ENCODE measurements at places on chromosomes 3 and 15.
A peak's percentile ranks its signal among the peaks of the same experiment; 100 is the strongest.

DNA sequence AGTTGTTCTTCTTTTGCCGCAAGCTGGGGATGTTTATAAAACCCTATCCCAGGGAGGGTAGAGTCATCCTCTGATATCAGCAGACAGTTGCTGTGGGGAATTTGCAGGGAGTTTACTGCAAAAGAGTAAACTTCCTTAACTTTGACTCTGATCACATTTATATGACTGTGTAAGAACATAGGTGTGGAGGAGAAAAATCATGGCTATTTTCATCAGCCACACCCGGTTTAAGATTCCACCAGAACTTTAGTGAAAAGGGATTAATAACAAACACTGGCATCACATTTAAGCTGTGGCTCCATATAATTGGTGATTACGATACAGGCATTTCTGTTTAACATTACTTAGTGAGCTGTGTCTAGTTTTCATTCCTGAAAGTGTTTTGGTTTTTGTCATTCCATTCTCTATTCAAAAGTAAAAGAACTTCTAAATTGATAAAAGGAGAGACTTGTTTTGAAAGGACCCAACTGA lies 143.1 kb downstream of the MYLK start:
- no peak for DNase-seq

DNA sequence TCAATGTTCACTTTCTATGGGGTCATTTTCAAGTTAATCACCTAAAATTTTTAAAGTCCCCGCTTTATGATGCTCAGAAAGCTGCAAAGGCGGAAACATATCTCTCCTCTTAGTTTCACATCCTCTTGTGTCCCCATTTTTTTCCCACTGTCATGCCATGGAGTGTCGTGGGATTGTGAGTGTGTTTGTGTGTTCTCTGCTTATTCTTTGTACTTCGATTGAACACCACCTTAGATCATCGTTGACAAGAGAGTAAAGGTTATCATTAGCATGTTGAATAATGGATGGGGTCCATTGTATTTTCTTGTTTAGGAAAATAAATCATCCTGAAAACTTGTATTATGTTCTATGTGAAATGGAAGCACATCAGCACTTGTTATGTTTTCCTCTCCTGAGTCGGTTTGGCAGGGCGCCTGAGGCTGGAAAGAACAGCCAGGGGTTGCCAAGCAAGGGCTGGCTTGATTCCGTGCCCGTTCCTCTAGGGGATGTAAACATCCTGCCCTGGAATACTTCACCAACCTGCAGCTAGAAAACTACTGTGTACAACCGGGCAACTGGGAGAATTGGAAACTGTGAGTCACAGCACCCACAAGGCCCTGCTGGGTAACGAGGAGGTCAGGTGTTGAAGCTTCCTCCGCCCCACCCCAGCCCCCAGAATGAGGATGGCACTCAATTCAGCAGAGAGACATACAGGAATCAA lies 67.2 kb downstream of the EIF4E3 start:
- no peak for DNase-seq

- DNase-seq = no peak
Measured at GRCh38 chr3:8656240-8656639, 11.6 kb upstream of the SSUH2 start.

- peak; percentile 75 for DNase-seq
Measured at GRCh38 chr3:172201136-172201869, 161.9 kb downstream of the FNDC3B start.

DNA sequence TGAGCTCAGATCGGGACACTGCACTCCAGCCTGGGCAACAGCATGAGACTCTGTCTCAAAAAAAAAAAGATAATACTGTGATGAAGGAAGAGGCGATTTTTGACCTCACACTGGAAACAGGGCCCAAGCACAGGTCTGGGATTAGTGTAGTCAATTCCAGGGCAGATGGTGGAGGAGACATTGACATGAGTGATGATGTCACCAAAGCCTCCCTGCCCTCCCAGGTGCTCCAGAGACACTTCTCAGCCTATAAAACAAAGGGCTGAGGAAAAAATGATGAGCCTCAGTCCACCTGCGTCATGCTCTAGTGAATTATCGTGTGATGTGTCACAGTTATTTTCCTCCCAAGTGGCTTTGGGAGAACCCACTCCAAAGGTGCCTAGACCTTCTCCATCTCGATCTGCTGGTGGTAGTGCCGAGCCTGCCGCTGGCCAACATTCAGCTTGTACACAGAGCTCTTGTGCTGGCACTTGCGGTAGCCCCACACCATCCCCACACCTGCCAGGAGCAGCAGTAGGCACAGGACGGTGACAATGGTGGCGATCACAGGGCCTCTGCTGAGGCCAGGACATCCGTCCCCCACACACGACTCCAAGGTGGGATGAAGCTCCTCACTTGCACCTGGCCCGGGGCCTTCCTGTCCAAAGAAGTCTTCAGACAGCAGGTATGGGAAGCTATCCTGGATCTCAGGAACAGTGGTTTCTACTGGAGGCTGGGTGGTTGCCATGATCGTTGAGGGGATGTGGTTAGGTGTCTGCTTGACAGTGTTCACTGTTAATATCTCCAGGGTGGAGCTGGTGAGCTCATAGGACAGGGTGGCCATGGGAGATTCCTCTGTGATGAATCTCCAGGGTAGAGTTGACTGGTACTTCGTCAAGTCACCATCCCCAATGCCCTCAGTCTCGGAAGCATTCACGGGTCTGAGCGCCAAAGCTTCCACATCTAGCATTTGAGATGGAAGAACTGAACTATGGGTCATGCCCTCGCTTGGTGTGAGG lies 38.8 kb downstream of the CRTAP start:
- DNase-seq = no peak

DNA sequence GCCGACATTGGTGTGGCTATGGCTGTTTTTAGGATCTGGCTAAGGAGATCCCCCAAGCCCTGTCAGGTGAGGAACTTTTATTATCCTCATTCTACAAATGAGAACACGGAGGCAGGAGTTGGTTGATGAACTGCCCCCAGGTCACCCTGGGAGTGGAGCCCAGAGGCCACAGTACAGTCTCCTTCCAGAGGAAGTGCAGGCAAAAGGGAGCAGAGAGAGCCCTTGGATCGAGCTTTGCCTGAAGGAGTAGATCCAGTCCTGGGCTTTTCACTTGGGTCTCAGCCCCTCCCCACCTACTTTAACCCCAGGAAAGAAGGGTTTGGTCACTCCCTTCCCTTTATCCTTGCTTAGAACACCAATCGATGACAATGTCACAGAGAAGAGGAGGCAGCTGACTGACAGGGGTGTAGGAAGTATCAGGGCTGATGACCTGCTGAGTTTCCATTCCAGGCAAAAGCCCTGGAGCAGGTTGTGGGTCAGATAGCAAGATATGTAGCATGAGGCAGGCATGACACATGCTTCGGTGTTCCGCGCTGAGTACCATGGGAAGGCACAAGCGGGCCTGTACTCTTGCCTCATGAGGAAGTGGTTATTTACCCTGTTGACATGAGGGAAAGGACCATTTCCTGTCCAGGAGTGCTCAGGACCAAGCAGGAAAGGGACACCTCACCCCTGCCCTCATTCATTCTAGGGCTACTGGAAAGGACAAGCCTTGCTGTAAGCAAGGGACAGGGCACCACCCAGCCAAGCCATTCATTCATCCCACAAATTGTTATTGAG lies 5.8 kb upstream of the PLA2G4D start:
- no peak for DNase-seq

DNA sequence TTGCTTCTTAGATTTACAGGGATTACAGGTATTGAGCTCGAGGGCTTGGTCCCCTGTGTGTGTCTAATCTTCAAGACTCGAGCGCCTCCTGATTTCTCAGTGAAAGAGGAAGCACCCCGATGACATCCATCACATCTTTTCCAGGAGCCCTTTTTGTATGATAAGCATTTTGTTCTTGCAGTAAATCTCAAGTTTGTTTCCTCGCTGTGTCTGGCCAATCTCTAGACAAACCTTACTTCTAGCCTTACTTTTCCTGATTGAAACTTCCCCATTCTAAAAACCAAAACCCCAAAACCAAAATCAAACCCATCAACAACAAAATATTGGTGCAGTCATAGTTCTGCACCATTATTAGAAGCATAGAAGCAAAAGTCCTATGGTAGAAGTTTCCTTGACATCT lies 286.0 kb downstream of the NFKBIZ start:
- DNase-seq = no peak

DNA sequence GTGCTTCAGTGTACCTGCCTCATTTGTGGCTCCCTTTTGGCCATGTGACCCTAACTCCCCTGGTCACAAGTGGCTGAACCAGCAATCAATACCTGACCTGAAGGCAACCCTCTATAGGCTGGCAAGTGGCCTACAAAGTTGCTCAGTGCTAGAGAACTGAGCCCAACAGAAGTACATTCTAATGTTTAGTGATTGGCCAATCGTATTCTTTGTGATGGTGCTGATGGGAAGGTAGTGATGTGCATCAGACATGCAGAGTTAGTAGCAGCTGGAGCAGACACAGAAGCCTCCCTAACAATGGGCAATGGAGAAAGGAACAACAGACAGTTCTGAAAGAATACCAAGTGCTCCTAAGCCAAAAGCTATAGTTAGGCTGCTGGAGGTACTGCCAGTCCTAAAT lies 10.4 kb upstream of the ATOSA start:
- no peak for DNase-seq

- DNase-seq = no peak
Measured at GRCh38 chr3:154345422-154346122, 21.3 kb upstream of the DHX36 start.

- DNase-seq = peak; percentile 45
Measured at GRCh38 chr3:99808163-99808794, 9.4 kb upstream of the CMSS1 start.

- no peak for DNase-seq
Measured at GRCh38 chr3:179151474-179151873, 3.3 kb downstream of the PIK3CA start.

DNA sequence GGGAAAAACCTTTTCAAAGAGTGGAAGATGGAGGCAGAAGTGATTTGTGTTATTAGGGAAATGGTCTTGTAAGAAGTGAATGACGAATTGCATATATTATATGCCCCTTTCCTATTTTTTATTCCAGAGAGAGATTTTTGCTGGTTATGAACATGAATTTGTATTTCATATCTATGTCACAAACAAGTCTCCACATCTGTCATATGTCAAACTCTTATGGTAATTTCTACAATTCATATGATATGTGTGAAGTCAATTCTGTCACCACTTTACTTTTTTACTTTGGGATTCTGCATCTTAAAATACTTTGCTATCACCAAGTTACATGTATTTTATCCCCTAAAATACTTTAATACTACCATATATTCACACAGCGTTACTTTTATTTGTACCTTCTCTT lies 594.2 kb upstream of the ARPP21 start:
- no peak for DNase-seq

- DNase-seq = no peak
Measured at GRCh38 chr3:159059395-159059794, 257.5 kb downstream of the MFSD1 start.

DNA sequence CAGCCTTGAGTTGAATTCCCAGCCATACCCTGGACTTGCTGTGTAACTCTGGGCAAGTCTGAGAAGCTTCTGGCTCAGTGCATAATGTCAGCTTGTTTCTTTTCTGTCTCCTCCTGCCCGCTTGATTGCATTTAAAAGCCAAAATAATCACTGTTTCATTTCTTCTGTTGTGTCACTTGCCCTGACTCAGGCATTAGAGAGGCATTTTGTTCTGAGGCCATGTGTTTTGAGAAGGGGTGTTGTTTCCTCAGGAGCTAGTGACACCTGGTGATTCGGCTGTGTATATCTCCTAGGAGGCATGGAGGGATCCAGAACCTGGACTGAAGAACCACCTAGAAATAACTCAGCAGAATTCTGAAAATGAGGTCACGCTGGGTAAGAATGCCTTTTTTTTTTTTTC lies 16.0 kb downstream of the WDR73 start:
- peak; percentile 33 for DNase-seq

DNA sequence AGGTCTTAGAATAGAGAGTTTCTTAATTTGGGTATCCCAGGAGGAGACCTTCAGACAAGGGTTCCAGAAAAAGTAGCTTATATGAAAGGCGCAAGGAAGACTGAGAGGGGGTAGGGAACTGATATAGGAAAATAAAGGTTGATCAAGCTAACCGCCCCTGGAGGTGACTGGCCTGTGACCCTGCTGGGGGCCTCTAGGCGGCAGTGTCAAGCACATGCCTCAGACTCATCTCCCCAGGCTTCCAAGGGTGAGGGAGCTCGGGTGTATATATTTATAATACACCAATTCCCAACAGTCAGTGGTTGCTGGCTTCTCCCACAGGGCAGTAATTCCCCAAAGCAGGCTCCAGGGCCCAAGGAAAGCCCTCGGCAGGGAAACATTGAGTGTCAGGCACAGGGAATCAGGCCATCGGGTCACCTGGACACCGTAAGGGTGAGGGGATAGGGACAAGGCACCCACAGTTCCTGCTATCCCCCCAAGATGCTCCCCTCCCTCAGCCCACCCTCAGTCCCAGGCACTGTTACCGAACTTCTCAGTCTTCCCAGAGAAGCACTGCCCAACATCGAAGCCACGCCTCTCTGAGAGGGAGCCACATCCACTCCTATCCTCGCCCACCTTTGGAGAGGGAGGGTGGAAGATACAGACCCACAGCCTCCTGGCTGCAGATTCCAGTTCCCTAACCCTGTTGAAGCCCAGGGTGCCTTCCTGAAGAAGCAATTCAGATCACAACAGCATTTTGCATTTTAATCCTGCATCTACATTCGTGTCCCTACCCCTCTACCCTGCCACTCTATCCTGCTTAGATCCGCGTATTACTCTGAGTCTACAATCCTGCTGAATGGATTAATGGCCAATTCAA lies 19.5 kb upstream of the CAV3 start:
- no peak for DNase-seq

GRCh38 chr3:58625196-58625824 lies 41.3 kb downstream of the FAM3D start:
- no peak for DNase-seq

DNA sequence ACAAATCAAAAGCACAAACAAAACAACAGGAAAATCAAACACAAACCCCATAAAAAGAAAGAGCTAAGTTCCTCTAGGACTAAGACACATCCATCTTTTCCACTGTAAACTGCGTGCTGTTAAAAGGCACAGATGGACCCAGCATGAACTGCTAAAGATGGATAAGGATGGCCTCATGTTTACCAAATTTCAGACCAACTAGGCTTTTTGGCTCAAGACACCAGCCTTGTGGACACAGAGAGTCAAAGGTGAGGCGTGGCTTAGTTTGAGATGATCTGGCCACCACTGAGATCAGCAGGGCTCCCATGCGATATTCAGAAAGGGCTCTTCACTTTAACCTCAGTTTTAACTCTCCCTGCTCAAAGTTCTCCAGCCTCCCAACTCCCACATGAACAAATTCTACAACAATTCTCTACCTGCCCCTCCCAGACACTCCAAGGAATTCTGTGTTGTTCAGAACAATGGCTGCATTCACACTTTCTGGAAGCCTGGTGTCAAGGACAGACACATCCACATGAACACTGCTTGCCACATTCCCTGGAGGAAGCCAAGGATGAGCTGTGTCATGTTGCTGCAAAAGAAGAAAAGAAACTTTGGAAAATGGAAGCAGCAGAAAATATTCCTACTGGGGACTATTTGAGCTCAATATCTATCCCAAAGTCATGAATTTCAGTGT lies 198.4 kb upstream of the LRRN1 start:
- peak; percentile 68 for DNase-seq

DNA sequence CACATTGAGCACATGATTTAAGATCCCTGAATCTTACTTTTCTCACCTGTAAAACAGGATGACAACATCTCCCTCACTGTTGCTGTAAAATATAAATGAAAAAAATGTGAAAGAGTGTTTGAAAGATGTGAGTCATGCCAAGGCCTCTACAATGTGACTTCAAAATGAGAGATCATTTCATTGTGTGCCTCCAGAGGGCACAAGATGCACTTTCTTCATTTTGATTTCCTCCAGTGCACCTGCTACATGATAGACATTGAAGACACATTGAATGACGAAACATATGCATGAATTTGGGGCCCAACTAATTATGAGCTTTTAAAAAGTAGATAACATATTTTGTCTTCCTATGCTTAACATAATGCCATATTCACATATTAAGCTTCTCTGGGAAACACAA lies 170.3 kb downstream of the MOBP start:
- DNase-seq = no peak

Measured in G401 (cell line).